ENCODE measurements at places on chromosomes 11 and 22.

GRCh38 chr11:15688351-15688792, 573.6 kb downstream of the INSC start:
- no peak for DNase-seq

GRCh38 chr11:8235925-8236324, 27.8 kb downstream of the LMO1 start:
- DNase-seq: peak; percentile 7

DNA sequence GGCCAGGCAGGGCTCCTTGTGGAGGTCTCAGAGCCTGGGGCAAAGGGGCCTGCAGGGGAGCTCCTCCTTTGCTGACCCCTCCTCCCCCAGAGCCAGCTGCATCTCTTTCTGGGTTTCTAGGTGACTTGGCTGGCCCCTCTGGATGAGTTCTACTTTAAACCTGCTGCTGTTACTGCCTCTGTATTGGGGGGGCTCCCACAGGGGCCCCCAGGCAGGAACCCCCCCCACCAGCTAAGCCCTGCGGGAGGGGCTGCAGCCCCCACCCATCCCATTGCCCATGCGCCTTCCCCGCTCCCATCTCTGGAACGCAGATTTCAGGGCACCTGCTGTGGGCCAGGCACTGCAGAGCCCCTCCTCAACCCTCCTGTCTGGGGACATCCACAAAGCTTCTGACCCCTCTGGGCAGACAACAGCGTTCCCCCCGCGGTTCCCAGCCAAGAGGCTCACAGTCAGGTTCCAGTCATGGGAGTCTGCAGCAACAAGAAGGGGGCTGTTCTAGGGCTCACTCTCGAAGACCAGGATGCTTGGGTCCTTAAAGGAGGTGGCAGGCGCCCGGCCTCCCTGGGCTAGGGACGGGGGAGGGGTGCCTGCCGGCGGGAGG, 815 bp upstream of the PLCB3 start:
- no peak for DNase-seq

- DNase-seq: no peak
Measured at GRCh38 chr11:112481893-112482292, 221.2 kb upstream of the PLET1 start.

GRCh38 chr22:28000361-28000760, 81.3 kb upstream of the PITPNB start:
- DNase-seq: no peak

DNA sequence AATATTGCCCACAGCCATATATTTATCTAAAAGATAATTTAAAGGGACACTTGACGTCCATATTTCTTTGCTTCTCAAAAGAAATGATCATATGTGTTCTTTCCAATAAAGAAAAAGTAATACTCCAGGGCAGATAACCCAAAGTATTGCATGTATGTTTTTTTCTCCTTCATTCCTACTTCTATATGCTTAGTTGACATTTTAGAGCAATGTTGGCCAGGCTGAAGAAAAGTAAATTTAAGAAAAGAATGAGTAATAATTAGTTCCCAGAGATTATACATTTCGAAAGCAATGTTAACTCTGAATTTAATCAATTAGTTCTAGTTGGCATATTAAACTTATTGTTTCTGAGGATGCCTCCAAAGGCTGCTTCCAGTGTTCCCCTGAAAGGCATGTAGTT, 48.2 kb downstream of the DNAJC24 start:
- no peak for DNase-seq
